ENCODE measurements at places on chromosomes 4 and X. TPM values are rescaled to one million over a fixed set of nuclear protein-coding genes. Genes with fewer than 3 reads are reported as not detected.

GRCh38 chr4:74628852-74629620, 165.3 kb downstream of the BTC start:
- no peaks in the 10 kb centered on the region for H3K4me1 ChIP-seq
- H3K4me3 ChIP-seq, result no peak overlapping the region
- no peak overlapping the region for H3K27ac ChIP-seq
- no peak for DNase-seq
- H3K27me3 ChIP-seq, result no peaks in the 10 kb centered on the region
- no peaks in the 10 kb centered on the region for H3K36me3 ChIP-seq

DNA sequence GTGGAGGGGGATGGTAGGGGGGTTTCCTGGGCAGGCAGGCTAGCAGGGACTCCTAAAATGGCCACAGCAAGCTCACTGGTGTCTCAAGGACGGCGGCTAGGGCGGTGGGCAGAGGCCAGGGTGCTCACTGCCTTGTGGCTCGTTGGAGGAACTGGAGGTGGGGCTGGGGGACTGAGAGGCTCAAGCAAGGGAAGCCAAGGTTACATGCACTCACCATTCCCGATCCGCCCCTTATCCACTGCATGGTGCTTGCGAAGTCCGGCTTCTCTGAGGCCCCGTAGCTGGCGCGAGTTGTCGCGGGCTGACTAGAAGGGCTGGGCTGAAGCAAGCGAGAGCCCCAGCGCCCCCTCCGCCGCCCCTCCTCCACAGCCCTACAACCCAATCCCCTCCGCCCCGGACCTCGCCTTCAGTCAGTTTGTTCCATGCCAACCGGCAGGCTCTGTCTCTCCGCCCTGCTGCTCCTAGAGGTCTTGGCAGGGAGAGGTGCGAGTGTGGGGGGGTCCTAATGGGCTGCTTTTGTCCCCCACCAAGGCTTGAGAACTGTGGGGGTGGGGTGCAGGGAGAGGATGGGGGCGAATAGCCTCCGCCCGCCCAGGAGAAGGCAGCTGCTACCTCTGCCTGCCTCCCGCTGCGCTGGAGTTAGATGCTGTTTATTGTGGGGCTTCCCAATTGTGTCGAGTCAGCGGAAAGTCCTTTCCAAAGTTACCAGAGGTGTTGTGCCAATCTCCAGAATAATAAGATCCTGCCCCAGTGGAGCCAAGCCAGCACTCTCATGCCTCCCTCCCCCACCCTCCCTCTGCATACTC, at the start of gene ARHGEF9:
Gene ARHGEF9, minus strand, starts transcription at position 313 of the 806 bp plus-strand sequence. Its CDS starts 69 bp downstream, at position 244.
- H3K27me3 ChIP-seq, result no peaks in the 10 kb centered on the region
- H3K4me1 ChIP-seq, result peaks cover 2% of the 10 kb centered on the region
- peak; percentile 37 for DNase-seq
- H3K36me3 ChIP-seq, result no peaks in the 10 kb centered on the region

GRCh38 chr4:24321131-24321530, 263.2 kb downstream of the DHX15 start:
- H3K4me3 ChIP-seq, result no peak overlapping the region
- DNase-seq, result no peak
- H3K27me3 ChIP-seq, result no peaks in the 10 kb centered on the region
- H3K27ac ChIP-seq, result no peak overlapping the region
- no peaks in the 10 kb centered on the region for H3K36me3 ChIP-seq

- no peaks in the 10 kb centered on the region for H3K36me3 ChIP-seq
- DNase-seq, result no peak
- H3K4me3 ChIP-seq, result no peak overlapping the region
- peaks cover 6% of the 10 kb centered on the region for H3K4me1 ChIP-seq
- no peak overlapping the region for H3K27ac ChIP-seq
- H3K27me3 ChIP-seq, result no peaks in the 10 kb centered on the region
Observed at GRCh38 chr4:84939113-84939512, 27.4 kb downstream of the WDFY3 start.

DNA sequence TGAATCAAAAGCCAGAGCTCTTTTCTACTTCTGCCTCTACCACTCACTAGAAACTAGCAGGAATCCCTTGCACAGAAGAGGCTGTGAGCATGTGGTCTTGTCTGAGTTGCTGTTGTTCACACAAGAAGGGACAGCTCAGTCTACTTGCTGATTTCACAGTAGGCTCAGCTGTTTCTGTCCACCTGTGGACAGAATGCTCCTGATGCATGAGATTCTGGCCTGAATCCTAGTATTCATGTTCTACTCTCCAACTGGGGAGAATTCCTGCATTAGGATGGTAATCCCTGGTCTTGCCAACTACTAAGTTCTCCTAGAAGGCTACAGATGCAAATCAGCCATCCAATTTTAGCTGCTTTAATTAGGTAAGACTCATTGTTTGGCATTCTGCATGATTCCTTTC, 112.8 kb downstream of the PPA2 start:
- H3K36me3 ChIP-seq, result no peaks in the 10 kb centered on the region
- DNase-seq, result no peak
- H3K27me3 ChIP-seq, result no peaks in the 10 kb centered on the region
- no peak overlapping the region for H3K27ac ChIP-seq
- H3K4me1 ChIP-seq, result no peaks in the 10 kb centered on the region
- H3K4me3 ChIP-seq, result no peak overlapping the region

- DNase-seq, result no peak
- H3K4me1 ChIP-seq, result no peaks in the 10 kb centered on the region
- H3K4me3 ChIP-seq, result no peak overlapping the region
- H3K27ac ChIP-seq, result no peak overlapping the region
- H3K36me3 ChIP-seq, result no peaks in the 10 kb centered on the region
Observed at GRCh38 chr4:132998585-132999230, 150.4 kb upstream of the PCDH10 start.

- H3K4me3 ChIP-seq, result no peak overlapping the region
- H3K27me3 ChIP-seq, result no peaks in the 10 kb centered on the region
- no peaks in the 10 kb centered on the region for H3K4me1 ChIP-seq
- H3K27ac ChIP-seq, result no peak overlapping the region
- no peaks in the 10 kb centered on the region for H3K36me3 ChIP-seq
Observed at GRCh38 chrX:13520936-13521335, 48.5 kb upstream of the EGFL6 start.

GRCh38 chr4:121408-122084, 2.8 kb upstream of the ZNF718 start:
- no peak overlapping the region for H3K4me3 ChIP-seq
- H3K27ac ChIP-seq, result no peak overlapping the region
- H3K36me3 ChIP-seq, result no peaks in the 10 kb centered on the region
- H3K27me3 ChIP-seq, result no peaks in the 10 kb centered on the region
- DNase-seq, result peak; percentile 46

GRCh38 chr4:147496500-147496899, 15.6 kb downstream of the EDNRA start:
- H3K27me3 ChIP-seq, result no peaks in the 10 kb centered on the region
- peaks cover 10% of the 10 kb centered on the region for H3K4me1 ChIP-seq
- H3K36me3 ChIP-seq, result no peaks in the 10 kb centered on the region
- H3K27ac ChIP-seq, result no peak overlapping the region
- no peak for DNase-seq

DNA sequence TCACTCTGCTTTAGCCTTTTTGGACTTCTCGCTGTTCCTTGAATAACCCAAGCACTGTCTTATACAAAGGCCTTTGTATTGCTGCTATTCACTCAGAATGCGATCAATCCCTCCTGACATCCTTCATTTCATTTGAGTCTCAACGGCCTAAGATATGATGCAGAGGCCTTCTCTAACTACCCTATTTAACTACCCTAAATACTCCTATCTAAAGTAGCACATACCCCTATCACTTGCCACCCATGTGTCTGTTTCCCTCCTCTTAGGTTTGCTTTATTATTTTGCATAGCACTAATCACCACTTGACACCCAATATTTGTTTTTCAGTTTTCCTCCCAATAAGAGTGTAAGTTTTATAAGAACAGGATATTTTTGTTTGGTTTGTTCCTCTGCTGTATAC, 42.3 kb upstream of the ACSL4 start:
- H3K27me3 ChIP-seq, result no peaks in the 10 kb centered on the region
- no peak overlapping the region for H3K27ac ChIP-seq
- no peak for DNase-seq
- no peak overlapping the region for H3K4me3 ChIP-seq
- H3K36me3 ChIP-seq, result no peaks in the 10 kb centered on the region

DNA sequence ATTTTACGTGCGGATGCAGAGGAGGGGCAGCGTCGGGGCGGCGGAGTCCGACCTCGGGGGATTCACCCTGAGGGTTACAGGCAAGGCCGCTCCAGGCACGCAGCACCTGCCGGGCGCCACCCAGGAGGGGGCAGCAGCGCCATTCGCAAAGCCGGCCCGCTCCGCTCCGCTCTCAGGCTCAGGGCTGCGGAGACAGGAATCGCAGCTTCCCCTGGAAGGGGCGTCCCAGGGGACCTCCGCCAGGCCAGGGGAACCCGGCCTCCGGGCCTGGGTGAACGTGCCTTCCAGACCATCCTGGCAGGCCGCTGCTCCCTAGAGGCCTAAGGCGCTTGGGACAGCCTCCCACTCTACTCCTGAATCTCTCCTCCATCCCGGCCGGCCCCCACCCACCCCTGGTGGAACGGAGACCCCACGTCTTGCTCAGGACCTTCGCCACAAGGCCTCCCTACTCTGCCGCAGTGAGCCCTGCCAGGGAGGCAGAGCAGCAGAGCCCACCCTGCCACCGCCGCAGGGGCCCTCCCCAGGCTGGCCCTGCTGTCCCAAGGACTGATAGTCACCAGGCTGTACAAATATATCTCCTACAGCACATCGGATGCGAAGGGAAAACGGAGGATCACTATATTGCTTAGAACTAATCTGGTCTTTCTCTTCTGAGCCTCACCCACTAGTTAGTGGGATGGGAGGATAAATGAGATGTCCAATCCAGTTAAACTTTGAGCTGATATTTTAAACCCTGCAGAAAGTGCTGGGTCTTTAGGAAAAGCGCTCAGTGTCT, 115.0 kb downstream of the SMIM20 start:
- no peak overlapping the region for H3K27ac ChIP-seq
- peaks cover 6% of the 10 kb centered on the region for H3K4me1 ChIP-seq
- peak; percentile 72 for DNase-seq
- H3K4me3 ChIP-seq, result no peak overlapping the region

DNA sequence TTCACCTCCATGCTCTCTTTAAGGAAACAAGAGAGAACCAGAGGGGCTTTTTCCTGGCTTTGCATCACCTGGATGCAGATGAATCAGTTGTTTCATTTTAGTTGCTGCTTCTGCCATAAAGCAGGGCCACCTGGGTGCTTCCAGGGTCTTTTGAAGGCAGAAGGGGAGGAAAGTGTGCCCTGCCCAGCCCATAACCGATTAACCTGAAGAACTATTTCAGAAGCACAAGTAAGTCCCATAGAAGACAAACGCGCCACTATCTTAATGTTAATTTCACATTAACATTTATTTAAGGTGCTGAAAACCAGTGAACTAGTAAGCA, 32.1 kb downstream of the IRF2 start:
- DNase-seq, result no peak
- no peak overlapping the region for H3K4me3 ChIP-seq
- H3K36me3 ChIP-seq, result no peaks in the 10 kb centered on the region

DNA sequence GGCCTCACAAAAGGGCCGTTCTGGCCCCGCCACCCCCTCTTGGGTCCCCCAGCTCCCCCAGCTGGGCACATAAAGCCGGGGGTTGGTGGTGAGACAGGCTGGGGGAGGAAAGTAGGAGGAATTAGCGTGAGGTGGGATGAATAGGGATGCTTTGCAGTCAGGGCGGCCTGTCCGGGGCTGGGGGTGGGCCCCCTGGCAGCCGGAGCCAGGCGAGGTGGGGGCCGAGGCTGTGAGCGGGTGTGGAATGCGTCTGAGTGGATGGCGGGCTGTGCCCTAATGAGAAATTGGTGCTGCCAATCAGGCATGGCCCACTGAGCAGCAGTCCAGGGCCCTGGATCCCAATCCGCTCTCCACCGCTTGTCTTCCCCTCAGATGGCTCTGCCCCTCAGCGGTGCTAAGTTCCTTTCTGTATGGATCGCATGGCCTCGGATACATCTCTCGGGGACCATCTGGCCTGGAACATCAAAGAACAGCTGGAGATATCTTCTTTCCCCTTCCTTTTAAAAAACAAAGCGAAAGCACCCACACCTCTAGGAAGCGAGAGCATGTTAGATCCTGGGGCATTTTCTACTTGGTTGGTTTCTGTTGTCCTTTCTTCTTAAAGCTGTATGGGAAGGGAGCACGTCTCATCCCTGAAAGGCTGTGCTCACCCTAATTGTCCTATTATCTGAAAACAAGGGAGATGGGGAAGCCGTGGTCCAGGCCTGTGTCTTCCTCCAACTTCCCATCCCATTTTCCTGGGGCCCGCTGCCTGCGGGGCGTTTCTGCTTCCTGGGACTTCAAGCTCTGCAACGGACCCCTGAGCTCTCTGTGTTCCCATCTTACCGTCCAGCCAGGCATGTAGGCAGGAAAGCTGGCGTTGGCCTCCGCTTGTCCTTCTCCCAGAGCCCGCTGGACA, 106.9 kb downstream of the SORCS2 start:
- no peak overlapping the region for H3K27ac ChIP-seq
- peaks cover 4% of the 10 kb centered on the region for H3K4me1 ChIP-seq
- no peak for DNase-seq
- no peaks in the 10 kb centered on the region for H3K36me3 ChIP-seq
- H3K27me3 ChIP-seq, result no peaks in the 10 kb centered on the region

- no peak overlapping the region for H3K4me3 ChIP-seq
- DNase-seq, result peak; percentile 39
- H3K27me3 ChIP-seq, result no peaks in the 10 kb centered on the region
- H3K4me1 ChIP-seq, result peaks cover 3% of the 10 kb centered on the region
- H3K27ac ChIP-seq, result no peak overlapping the region
- no peaks in the 10 kb centered on the region for H3K36me3 ChIP-seq
Observed at GRCh38 chrX:49282647-49283011, 13.0 kb downstream of the PPP1R3F start.

- no peaks in the 10 kb centered on the region for H3K27me3 ChIP-seq
- H3K36me3 ChIP-seq, result no peaks in the 10 kb centered on the region
- H3K4me1 ChIP-seq, result peaks cover 3% of the 10 kb centered on the region
- H3K27ac ChIP-seq, result no peak overlapping the region
- H3K4me3 ChIP-seq, result no peak overlapping the region
- DNase-seq, result no peak
Observed at GRCh38 chr4:38166082-38166481, 205.9 kb downstream of the PTTG2 start.

DNA sequence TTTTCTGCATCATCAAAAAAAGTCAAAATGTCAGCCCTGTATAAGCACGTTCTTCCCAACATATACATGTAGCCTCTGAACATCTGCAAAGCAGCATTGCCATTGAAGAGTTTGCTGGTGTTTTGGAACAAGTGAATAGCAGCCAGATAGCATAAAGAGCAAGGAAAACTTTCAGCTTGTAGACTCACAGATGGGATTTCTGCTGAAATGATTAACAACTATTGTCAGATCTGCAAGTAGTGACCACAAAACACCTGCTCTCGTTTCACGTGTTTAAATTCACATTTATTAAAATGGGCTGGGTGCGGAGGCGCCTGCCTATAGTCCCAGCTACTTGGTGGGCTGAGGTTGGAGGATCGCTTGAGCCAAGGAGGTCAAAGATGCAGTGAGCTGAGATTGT, 123.7 kb downstream of the SPRY1 start:
- H3K4me3 ChIP-seq, result no peak overlapping the region
- H3K27me3 ChIP-seq, result no peaks in the 10 kb centered on the region
- no peak for DNase-seq
- no peak overlapping the region for H3K27ac ChIP-seq
- no peaks in the 10 kb centered on the region for H3K36me3 ChIP-seq

PLP1 gene
- total RNA-seq, result 0.98 TPM

N4BP2 gene
- total RNA-seq, result 13.4 TPM

ARMCX4 gene
- total RNA-seq, result 26.2 TPM

BST1 gene
- 6.4 TPM for total RNA-seq

ZCCHC18 gene
- total RNA-seq, result 2.5 TPM

ERVMER34-1 gene
- total RNA-seq, result 3.8 TPM

SRPK3 gene
- total RNA-seq, result 1.6 TPM
